Keratinocyte (primary cell): ENCODE measurements at places on chromosomes 6 and 20. TPM values are rescaled to one million over a fixed set of nuclear protein-coding genes. Genes with fewer than 3 reads are reported as not detected.
A peak's percentile ranks its signal among the peaks of the same experiment; 100 is the strongest.

KCNB1 gene
- 0.03 TPM in 1 of 3 replicates, not detected in the others for polyA plus RNA-seq

DNA sequence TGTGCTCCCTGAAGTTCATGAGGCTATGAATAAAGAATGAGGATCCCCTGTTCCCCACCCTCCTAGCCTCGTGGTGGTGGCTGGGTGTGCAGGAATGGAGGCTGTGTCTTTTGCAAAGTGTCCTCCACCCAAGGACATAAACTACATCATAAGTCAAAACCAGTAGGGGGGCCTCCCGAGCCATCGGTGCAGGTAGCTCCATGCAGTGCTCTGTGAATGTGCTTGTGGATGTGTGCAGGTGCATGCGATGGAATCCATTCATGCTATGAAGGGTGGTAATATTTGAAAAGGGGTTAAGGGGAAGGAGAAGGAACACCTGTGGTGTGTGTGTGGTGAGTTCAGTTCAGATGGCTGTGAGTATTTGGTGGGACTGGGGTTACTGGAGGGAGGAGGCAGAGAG is 197.3 kb downstream of the NRN1 start:
- no peak for DNase-seq

DNA sequence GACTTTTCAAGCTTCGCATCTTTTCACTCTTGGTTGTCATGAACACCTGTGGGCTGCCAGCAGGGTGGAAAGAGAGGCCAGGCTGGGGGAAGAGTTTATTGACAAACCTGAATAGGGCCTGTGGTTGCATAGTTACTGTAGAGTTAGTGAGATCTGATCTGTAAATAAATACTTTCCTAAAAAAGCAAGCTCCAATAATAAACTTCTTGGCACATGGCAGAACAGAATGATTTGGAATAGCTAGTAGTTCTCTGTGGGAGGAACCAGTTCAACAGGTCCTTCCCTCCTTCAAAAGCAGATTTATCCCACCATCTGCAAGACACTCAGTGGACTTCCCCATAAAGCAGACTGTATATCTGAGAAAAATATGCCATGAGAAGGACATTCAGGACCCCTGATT is 445.0 kb downstream of the HACE1 start:
- DNase-seq: no peak

EPPIN gene
- polyA plus RNA-seq: not detected in 3 replicates

GRCh38 chr20:14341801-14342200 is 4.4 kb upstream of the FLRT3 start:
- DNase-seq: no peak

- no peak for DNase-seq
These were observed 71.1 kb downstream of the ROS1 start for GRCh38 chr6:117354671-117355070.

ZNF341 gene
- polyA plus RNA-seq: 1.7 to 3.2 TPM (median 2.5 TPM) in 3 replicates

C6orf163 gene
- polyA plus RNA-seq: 0.19 to 0.83 TPM (median 0.53 TPM) in 3 replicates

ABHD16B gene
- polyA plus RNA-seq: not detected in 3 replicates

DNA sequence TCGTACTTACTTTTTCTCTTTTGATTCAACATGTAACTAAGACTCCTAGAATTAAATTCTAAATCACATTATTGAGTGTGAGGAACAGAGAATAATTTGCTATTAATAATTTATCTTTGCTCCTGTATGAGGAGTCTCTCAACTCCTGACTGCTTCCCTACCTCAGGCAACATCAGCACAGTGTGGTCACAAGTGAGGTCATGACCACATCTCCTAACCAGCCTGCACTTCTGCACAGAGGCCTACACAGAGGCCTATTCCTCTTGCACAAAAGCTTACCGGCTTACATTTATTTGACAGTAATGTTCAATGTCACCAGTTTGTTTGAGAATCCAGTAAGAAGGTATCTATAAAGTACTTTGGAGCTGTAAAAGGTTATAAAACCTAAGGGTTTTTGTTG is 637.4 kb upstream of the MARCKS start:
- DNase-seq: no peak

WFDC12 gene
- 0.32 to 2.9 TPM (median 1.8 TPM) in 3 replicates for polyA plus RNA-seq

- peak; percentile 95 for DNase-seq
These were observed 11.8 kb downstream of the TMEM14B start for GRCh38 chr6:10759312-10759839.

DNA sequence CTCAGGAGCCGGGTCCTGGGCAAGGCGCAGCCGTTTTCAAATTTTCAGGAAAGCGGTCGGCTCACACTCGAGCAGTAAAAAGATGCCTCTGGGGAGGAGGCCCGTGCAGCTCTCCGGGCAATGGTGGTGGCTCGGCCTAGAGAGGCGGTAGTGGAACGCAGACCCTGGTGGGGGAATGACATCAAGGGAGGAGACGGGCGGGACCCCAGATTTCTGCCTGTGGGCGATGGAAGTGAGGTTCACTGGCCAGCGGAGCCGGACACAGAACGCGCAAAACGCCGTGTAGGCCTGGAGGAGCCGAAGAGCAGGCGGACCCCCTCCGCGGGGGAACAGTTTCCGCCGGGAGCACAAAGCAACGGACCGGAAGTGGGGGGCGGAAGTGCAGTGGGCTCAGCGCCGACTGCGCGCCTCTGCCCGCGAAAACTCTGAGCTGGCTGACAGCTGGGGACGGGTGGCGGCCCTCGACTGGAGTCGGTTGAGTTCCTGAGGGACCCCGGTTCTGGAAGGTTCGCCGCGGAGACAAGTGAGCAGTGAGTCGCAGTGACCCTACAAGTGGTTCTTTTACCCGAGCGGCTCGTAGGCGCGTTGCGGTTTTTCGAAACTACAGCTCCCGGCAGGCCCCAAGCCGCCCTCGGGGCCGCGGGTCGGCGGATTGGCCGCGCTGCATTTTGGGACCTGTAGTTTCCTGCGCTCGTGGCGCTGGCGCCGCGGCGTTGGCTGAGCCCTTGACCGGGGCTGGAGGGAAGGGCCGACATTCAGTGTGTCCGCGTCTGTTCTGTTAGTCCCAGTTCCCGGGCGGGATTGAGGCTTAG is at the start of gene RTEL1:
RTEL1 (plus strand) TSS at position 376 of the 812 bp plus-strand sequence. CDS start 1,091 bp downstream, outside the sequence.
- DNase-seq: peak; percentile 30

- DNase-seq: no peak
These were observed 19.3 kb upstream of the RAMACL start for GRCh38 chr6:166605752-166606151.

DEFB132 gene
- not detected in 3 replicates for polyA plus RNA-seq

- DNase-seq: no peak
These were observed 155.0 kb downstream of the OPN5 start for GRCh38 chr6:47936820-47937219.

- no peak for DNase-seq
These were observed 80.6 kb upstream of the NXT1 start for GRCh38 chr20:23269954-23270353.

ATP6V1G2 gene
- polyA plus RNA-seq: 0.46 to 1.3 TPM (median 0.94 TPM) in 3 replicates

- no peak for DNase-seq
These were observed 263.5 kb downstream of the CENPW start for GRCh38 chr6:126603410-126603809.

CGA gene
- polyA plus RNA-seq: not detected in 3 replicates

E2F1 gene
- 1.3 to 3.4 TPM (median 2.8 TPM) in 3 replicates for polyA plus RNA-seq

DNA sequence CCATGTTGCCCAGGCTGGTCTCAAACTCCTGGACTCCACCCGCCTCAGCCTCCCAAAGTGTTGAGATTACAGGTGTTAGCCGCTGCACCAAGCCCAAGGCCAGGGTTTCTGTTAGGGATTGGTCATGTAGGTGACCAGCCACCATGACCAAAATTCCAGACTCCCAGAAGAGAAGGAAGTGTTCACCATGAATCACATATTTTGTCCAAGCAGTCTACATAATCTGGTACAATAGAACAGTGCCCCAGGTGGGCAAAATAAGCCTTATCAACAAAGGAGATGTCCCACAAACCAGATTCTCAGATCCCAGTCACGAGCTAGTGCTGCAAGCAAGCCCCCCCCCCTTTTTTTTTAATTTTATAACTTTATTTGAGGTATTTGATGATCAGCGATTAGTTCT is 20.0 kb downstream of the ZNF341 start:
- no peak for DNase-seq

KCNG1 gene
- 2.3 to 4.6 TPM (median 2.5 TPM) in 3 replicates for polyA plus RNA-seq

GRCh38 chr6:153135681-153136080 is 4.6 kb upstream of the RGS17 start:
- no peak for DNase-seq

GRCh38 chr20:33277471-33278441 is 5.3 kb upstream of the BPIFB1 start:
- DNase-seq: no peak

DNA sequence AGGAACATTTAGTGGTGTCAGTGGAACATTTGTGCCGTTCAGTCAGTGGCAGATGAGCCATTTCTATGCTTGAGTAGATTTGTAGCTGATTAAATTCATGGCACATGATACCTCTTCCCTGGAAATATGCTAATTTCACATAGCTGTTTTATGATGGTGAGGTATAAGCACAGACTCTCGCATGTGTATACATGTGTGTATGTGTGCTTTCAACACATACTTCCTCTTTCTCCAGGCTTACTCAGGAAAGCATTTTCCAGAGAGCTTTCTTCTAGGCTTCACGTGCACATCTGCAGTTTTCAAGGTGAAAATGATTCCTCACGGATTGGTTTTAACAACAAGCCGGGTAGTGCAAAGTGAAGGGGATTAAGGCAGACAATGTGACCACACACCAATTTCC is 396.5 kb downstream of the HDGFL1 start:
- DNase-seq: no peak

GRCh38 chr6:12034349-12034748 is 22.2 kb downstream of the HIVEP1 start:
- no peak for DNase-seq

MOG gene
- polyA plus RNA-seq: not detected in 3 replicates

GRCh38 chr6:40163924-40164323 is 229.7 kb upstream of the MOCS1 start:
- no peak for DNase-seq

POLR3F gene
- 8.0 to 12.2 TPM (median 12.0 TPM) in 3 replicates for polyA plus RNA-seq

LZTS3 gene
- polyA plus RNA-seq: 2.5 to 6.2 TPM (median 2.9 TPM) in 3 replicates

PSORS1C2 gene
- not detected in 3 replicates for polyA plus RNA-seq

BEND6 gene
- 0.77 to 1.0 TPM (median 0.77 TPM) in 3 replicates for polyA plus RNA-seq

DNA sequence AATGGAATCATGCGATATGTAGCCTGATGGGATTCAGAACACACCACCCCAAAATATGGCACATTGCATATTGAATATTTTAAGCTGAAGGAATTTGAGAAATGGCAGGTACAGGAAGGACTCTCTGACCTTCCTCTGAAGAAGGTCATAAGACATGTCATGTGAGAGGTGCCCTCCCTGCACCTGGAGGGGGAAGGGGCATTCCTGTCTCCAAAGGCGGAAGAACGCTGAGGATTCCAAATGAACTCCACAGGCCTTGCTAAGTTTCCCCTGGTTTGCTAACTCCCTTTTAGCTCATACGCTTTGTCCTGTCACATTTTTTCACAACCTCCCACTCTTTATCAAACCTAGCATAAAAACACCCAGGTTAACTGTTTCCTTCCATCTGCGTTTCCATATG is 347.8 kb downstream of the CDKAL1 start:
- no peak for DNase-seq

GRCh38 chr20:46857061-46857831 is 37.4 kb upstream of the EYA2 start:
- DNase-seq: no peak

DNA sequence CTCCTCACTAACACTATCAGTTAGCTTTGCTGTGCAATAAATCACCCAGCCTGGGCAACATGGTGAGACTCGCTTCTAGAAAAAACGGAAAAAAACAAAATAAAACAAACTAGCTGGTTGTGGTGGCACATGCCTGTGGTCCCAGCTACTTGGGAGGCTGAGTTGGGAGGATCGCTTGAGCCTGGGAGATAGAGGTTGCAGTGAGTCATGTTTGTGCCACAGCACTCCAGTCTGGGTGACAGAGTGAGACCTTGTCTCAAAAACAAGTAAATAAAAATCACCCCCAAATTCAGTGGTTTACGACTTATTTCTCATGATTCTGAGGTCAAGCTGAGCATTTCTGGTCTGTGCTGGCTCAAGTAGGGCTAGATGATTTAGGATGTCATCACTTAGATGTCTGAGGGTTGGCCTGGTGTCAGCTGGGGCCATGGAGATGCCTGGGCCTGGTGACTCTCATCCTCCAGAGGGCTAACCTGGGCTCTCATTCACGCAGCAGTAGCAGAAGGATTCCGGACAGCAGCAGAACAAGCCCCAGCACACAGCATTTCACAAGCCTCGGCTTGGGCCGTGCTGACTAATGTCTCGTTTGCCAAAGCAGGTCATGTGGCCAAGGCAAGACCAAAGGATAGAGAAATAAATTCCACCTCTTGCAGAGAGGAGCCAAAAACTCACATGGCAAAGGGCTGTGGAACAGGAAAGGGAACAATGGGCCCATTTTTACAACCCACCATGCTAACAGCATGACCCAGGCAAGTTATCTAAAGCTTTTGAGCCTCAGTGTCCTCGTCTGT is 32.5 kb downstream of the MGME1 start:
- DNase-seq: peak; percentile 78

- DNase-seq: no peak
These were observed 34.3 kb downstream of the SLC22A23 start for GRCh38 chr6:3422435-3423070.

GRCh38 chr20:45336530-45337366 is 11.5 kb downstream of the SDC4 start:
- DNase-seq: no peak

SNAP91 gene
- not detected in 3 replicates for polyA plus RNA-seq

KIAA1755 gene
- 0.05 to 0.07 TPM in 2 of 3 replicates, not detected in the other for polyA plus RNA-seq

VNN1 gene
- 1.5 to 3.8 TPM (median 3.3 TPM) in 3 replicates for polyA plus RNA-seq

- DNase-seq: no peak
These were observed 38.7 kb downstream of the C6orf132 start for GRCh38 chr6:42103753-42104094.

B3GALT4 gene
- 0.31 to 0.61 TPM (median 0.49 TPM) in 3 replicates for polyA plus RNA-seq

DNA sequence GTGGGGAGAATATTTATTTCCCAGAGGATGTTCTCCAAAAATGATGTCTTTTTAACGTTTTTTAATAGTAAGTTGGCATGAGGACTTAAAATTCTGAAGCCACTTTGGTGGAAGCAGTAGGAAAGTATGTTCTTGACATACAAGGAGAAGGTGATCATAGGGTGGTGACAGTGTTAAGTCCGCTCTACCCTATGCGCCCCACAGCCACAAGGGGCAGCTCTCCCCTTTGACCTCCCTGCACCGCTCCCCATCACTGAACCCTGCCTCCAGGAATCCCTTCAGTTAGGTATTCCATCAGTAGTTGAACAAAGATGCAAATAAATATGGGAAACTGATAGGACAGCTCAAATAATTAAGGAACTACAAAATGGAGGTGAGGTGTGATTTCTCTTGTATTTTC is 111.4 kb downstream of the PLEKHG1 start:
- DNase-seq: no peak

- DNase-seq: no peak
These were observed 215.2 kb downstream of the PTPRK start for GRCh38 chr6:128305228-128305627.

OSBPL2 gene
- polyA plus RNA-seq: 15.9 to 21.4 TPM (median 16.9 TPM) in 3 replicates
